ENCODE measurements at places on chromosomes 13 and 19.

DNA sequence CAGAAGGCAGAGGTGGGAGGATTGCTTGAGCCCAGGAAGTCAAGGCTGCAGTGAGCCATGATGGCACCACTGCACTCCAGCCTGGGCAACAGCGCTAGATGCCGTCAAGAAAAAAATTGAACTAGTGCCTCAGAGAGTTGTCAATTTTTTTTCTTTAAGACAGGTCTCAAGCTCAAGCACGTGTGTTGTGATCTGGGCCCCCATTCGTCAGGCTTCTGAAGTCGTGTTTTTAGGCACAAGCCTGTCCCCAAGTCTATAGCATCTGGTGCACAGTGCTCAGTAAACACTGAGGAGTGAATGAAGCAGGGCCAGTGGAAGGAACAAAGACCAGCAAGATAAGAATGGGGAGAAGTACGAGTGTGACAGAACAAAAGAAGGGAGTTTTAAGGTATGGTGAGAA is 23.7 kb upstream of the LAMP1 start:
- no peak for DNase-seq

- no peak for DNase-seq
Observed at GRCh38 chr19:49635530-49636232, 4.3 kb downstream of the RRAS start.

DNA sequence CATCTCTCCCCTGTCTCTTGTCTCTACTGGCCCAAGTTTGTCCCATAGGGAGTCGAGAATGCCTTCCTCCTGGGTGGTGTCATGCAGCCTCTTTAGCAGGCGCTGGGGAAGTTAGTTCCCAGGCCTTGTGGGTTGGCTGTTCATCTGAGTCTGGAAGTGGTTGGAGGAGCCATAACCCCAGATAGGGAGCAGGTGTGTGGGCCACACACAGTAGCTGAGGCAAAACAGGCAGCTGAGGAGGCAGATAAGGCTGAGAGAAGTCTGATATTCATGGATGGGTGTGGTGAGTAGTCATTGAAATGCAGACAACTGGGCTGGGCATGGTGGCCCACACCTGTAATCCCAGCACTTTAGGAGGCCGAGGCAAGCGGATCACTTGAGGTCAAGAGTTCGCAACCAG is 40.9 kb upstream of the KPNA3 start:
- DNase-seq: no peak

DNA sequence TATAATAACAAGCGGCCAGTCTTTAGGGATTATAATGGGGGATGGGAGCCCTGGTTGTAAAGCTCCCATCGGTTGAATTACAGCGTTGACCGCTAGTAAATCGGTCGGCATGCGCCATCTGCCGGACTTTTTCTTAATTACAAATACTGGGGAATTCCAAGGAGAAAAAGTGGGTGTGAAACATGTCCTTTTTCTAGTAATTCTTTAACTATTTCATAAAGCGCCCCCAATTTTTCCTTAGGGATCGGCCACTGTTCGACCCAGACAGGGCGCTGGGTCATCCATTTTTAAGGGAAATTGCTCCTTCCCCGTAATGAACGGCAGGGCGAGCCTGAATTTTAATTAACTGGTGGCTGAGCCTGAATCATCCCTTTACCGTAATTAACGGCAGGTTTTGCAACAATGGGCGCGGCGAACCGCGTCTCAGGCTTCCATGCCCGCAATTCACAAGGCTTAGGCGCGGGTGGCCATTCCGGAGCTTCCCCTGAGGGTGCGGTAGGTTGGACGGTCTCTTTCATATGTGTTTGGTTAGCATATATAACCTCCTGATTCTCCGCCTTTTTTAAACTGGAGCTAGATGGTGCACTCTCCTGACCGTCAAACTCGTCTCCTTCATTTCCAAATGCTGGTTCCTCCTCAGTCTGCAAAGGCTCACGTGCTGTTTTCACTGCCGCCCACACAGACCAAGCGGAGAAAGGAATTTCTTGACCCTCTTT is 30.2 kb upstream of the EVI5L start:
- DNase-seq: peak; percentile 35

DNA sequence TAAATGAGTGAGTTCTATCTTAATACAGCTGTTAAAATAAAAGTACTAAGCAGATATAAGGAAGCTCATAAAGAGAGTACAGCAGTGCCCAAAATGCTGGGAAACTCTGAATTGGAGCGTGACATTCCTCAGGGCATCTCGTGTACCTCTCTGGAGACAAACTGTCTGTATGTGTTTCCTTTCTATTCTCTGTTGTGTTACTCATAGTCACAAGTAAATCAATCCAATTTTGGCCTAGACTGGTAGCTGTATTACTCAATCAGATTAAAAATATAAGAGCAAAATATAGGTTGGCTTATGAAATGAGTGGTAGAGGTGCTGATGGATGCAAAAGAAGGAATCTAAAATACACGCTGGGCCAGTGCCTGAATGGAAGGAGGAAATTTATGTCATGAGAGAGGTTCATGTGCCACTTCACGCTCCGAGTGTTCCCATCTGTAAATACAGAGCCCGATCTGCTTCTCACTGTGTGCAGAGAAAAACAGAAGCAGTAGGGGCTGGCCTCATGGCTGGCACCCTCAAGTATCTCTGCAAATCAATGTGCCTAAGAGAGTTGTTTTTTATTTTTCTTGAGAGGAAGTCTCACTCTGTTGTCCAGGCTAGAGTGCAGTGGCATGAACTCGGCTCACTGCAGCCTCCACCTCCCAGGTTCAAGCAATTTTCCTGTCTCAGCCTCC is 58.7 kb upstream of the RGCC start:
- no peak for DNase-seq

DNA sequence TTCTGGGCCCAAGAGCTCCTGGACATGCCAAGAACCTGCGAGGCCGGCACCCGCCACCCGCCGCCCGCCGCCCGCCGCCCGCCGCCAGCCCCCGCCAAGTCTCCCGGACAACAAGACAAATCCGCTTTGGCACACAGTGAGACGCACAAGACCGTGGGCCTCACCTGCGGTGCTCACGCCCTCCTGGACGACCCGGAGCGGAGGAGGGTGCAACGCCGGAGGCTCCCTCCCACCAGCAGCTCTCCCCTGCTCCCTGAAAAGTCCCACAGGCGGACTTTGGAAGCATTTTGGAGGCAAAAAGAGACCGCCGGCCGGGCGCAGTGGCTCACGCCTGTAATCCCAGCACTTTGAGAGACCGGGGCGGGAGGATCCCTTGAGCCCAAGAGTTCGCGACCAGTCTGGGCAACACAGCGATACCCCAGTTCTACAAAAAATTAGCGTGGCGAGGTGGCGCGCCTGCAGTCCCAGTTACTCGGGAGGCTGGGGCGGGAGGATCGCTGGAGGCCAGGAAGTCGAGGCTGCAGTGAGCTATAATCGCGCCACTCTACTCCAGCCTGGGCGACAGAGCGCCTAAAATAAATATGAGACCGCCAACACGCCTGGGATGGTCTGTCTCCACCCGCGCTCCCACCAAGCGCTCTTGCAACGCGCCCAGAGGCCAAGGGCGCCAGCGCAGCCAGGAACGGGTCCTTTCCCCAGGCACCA is 783 bp downstream of the RHPN2 start:
- no peak for DNase-seq

DNA sequence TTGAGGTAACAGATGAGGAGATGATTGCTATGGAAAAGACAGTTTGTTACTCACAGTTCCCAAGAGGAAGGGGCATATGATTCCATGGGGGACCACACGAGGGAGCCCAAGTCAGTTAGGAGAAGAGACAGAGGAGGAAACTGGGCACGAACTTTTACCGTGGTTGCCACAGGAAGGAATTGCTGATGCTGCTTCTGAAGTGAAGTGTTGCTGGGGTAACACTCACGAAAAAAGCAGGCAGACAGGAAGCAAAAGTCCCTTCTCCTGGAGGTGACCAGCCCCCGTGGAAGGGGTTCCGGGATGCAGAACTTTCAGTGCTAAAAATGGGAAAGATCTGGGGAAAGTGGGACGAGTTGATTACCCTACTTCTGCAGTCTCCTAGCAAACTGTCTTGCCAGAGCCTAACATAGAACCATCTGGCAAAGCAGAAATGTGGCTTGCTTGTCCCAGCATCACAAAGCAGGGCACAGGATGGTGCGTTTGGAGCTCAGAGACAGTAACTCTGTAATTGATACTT is 35.4 kb upstream of the MAP3K10 start:
- no peak for DNase-seq

GRCh38 chr13:64672751-64673150 is 2557.4 kb downstream of the PCDH9 start:
- no peak for DNase-seq

DNA sequence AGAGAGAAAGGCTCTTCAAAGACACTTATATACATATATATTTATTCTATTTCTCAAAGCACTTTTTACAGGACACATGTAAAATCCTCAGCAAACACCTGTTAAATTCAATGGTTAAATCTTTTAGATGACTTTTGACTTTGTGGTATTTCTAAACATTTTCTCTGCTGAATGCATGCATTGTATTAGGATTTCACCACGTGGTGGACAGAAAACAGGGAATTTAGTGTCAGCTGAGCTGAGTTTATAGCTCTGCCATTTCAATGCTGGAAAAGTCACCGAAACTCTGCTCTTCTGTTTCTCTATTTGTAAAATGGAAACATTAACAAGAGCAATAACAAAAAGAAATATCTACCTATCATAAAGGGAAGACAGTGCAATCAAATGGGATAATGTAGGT is 375.6 kb downstream of the ENOX1 start:
- DNase-seq: no peak

DNA sequence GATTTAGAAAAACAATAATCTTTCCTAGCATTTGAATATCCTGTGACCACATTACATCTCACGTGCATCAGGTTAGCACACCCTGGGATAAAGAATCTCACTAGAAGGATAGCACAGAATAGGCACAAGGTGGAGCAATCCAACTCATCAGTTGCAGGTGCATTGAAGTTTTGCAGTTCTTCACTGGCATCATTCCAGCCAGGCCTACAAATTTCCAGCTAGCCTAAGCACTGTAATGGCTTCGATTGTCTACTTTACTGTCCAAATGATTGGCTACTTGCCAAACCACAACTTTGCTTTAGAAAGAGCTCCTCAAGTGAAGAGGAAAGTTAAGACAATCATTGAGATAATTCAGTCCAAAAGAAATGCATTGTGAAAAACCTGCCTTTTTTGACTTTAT is 89.5 kb downstream of the SPRY2 start:
- DNase-seq: no peak

DNA sequence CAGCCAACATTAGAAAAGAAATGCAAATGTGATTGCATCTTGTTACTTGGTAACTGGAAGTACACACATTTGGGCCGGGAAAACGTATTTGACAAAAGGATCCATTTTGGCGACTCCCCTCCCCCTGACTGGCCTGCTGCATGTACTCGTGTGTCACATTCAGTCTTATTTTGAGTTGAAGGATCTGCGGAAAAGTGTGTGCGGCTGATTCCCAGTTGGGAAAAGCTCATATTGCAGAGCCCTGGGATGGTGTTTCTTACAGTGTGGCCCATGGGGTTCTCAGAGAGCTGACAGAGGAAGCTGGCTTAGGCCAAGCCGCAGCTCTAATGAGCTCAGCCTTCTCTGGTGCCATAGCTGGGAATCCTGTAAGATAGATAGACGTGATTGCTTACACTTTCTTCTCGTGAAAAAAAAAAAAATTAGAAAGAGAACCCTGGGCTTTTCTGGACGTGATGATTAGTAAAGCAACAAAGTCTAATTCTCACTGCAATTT is 170.3 kb upstream of the ARGLU1 start:
- no peak for DNase-seq

DNA sequence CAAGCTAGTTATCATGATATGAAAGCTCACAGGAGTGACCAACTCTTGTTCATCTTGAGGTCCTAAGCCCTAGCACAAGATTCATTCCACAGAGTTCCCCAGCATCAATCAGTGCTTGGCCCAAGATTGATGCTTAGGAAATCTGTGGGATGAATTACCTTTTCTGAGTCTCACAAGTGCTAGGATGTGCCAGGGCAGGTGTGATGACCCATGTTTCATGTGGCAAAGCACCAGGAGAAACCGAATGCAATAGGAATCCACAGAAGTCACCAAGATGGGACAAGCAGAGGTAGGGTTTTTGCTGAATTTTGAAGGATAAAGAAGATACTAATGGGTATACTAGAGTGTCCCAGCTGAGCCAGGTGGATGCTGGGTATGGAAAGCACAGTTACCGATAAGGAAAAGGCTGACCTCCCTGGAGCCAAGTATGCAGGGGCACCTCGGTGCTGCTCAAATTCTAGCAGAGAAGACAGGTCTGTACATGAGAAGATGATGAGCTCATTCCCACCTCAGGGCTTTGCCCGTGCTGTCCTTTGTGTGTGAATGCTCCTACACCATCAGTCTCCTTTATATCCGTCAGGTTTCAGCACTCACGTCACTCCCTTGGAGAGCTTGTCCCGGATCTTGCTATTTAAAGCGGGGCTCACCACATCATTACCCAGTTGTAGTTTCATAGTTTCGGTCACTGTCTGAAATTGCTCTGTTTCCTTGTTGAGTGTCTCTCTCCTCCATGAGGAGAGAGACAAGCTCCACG is 168.9 kb upstream of the TSC22D1 start:
- no peak for DNase-seq

GRCh38 chr19:35397064-35397463 is 26.2 kb downstream of the GPR42 start:
- no peak for DNase-seq

GRCh38 chr13:44140888-44141724 is 232.5 kb upstream of the SERP2 start:
- DNase-seq: no peak

GRCh38 chr19:12202250-12202649 is 39.4 kb downstream of the ZNF136 start:
- peak; percentile 37 for DNase-seq

DNA sequence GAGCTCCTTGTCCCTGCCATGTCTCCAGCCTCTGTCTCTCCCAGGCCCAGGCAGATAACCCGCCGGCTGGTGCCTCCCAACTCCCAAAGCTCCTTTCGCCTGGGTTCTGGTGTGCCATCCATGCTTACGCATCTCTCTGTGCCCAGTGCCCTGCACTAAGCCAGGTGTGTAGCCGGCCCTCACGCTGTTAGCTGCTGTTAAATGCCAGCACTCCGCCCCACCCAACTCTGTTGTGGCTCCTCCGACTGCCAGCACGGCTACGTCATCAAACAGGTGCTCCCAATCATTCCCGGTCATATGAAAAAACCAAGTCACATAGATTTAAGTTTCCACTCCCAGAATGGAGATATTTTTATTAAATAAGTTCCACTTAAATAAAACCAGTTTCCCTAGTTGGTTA is 7.0 kb upstream of the HSPH1 start:
- DNase-seq: no peak

GRCh38 chr13:67228031-67228430 is 2.1 kb downstream of the PCDH9 start:
- no peak for DNase-seq

Measured in stimulated activated CD8-positive, alpha-beta memory T cell treated with anti-CD3 and anti-CD28 coated beads, Interleukin-2, amount 100 ng/mL, for 1 hour (primary cell).